ENCODE measurements at places on chromosomes 7 and 10.

- no peak for DNase-seq
Observed at GRCh38 chr10:48879451-48879850, 60.2 kb downstream of the LRRC18 start.

- DNase-seq, result no peak
Observed at GRCh38 chr7:137080516-137081203, 212.2 kb downstream of the CHRM2 start.

GRCh38 chr10:111716032-111716431, 467.5 kb downstream of the GPAM start:
- no peak for DNase-seq

DNA sequence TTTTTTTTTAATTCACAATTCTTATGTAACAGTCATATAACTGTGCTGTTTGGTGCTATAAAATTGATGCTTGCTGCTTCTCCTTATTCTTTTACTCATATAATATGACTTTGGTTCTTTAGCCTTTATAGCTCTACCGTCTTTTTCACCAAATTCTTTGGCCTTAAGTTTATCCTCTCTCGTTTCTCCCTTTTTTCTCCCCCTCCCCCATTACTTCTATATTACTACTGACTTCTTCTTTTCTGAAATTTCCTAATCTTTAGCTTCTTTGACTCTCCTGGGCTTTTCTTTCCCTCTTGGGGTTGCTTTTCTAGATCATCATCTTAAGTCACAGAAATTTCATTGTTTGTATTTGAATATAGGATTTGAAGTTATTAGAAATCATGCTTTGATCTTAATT, 3.8 kb downstream of the BCCIP start:
- no peak for DNase-seq

GRCh38 chr7:132436121-132436520, 140.1 kb downstream of the PLXNA4 start:
- no peak for DNase-seq
